ENCODE measurements at places on chromosomes 3 and 15.

DNA sequence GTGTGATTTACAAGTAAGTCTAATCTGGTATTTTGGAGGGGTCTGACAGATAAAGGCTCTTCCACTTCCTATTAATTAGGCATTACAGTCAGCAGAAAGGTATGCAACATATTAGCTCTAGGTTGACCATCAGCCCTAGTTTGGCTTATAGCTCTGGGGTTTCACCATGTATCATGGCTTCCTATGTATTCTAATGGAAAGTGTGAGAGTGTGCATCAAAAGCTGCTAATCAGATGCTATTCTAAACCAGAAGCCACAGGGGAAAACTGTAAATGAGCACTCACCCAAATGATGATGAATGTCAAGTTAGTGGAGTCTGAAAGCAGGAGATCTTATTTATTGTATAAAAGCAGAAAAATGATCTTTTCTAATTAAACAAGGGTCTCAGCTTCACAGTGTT, 149.2 kb upstream of the MITF start:
- no peak for DNase-seq

- no peak for DNase-seq
Observed at GRCh38 chr3:182486463-182486862, 306.8 kb upstream of the ATP11B start.

DNA sequence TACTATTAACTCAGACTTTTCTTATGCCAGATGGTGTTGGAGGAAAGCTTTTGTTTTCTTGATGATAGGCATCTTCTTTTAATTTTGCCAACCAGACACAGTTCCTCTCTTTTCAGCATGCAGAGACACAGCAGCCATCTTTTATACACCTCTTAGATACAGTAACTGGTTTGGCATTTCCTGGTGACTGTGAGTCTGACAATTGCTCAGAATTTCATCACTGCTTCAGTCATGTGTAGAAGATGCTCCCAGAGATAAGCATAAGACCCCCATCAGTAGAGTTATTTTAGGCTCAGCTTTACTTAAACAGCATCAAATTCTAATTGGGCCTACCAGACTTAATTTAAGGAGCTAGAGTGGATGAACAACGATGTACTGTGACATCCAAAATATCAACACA, 779.0 kb downstream of the SQOR start:
- no peak for DNase-seq

GRCh38 chr3:46722443-46722842, 4.8 kb upstream of the PRSS50 start:
- DNase-seq: no peak

DNA sequence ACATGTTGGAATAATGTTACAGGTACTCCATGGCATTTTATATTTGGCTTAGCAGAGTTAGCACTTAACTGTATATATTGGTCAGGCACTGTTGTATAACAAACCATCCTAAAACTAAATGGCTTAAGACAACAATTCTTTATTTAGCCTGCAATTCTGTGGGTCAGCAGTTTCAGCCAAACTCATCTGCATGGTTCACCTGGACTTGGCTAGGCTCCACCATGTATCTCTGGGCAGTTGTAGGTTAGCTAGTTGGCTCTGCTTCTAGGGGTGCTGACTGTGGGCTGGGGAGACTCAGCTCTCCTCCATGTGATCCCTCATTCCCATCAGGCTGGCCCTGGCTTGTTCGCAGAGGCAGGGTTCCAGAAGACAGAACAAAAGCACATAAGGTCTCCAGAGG, 34.4 kb downstream of the RARB start:
- DNase-seq: no peak

DNA sequence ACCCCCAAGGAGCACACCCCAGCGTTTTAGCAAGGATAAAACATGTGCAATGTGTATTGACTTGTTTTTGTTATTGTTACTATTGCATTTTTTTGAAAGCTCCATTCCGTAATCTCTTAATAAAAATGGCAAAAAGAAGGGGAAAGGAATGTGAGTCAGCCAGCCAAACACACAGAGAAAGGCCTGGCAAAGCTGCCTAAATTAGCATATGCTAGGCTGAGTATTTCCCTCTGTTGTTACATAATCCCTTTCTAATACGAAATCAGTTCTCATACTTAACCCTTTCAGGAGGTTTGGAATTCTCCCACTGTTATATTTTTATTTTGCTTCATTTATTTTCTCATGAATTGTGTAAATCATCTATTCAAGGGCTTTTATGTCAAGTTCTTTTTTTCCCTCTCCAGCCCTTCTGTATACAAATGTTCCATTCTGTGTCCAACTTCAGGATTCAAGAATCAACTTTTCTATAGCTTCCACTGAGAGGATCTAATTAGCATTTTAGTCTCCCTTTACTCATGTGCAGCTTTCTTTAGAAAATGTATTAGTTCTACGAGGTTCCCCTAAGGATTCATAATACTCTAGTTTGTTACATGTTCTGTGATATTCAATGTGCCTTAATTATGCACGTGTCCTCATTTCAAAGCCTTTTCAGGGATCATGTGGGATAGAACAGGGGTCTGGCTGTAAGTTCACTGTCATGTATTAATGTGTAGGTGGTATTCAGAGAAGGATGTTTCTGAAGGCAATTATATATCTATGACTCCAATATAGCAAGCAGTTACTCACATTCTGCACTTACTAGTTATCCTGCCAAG, 9.2 kb downstream of the CADM2 start:
- DNase-seq: no peak

DNA sequence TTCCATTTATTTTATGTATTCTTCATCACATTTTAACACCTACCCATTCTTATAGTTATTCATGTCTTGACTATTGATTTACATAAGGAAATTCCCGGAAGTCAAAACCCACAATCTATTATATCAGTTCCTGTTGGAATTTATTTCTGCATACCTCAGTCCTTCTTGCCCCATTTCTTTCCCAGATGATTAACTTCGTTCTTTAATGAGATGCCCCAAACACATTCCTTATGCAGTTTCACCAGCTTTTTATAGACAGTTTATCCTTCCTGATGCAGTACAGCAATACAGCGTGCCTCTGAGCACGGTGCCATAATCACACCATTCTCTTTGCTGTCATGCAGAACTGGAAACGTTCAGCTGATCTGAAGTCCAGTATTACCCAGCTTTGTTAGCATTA, 175.8 kb upstream of the NANOGP8 start:
- no peak for DNase-seq

DNA sequence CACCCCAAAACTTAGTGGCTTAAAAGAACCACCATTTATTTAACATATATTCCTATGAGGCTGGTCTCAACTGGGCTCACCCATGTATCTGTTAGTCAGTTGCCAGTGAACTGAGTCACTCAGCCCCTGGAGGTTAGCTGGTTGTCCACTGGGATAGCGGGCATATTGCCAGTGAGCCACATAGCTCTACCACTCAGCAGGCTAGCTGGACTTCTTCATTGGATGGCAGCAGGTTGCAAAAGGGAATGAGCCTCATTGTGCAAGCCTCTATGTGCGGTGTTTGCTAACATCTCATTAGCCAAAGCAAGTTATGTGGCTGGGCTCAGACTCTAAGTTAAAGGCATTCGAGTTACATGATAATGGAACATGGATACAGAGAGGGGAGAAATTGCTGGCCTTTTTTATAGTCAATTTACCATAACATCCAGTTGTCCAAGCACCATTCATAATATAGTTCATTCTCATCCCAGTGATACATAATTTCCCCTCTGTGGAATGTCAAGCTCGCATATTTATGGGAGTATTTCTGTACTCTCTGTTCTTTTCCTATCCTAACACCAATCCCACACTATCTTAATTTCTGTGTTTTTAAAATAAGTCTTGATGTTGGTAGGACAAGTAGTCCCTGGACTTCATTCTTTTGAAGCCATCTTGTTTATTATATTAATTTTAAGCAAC, 8.7 kb downstream of the BTD start:
- no peak for DNase-seq

GRCh38 chr3:167666563-167666962, 12.8 kb upstream of the WDR49 start:
- no peak for DNase-seq

DNA sequence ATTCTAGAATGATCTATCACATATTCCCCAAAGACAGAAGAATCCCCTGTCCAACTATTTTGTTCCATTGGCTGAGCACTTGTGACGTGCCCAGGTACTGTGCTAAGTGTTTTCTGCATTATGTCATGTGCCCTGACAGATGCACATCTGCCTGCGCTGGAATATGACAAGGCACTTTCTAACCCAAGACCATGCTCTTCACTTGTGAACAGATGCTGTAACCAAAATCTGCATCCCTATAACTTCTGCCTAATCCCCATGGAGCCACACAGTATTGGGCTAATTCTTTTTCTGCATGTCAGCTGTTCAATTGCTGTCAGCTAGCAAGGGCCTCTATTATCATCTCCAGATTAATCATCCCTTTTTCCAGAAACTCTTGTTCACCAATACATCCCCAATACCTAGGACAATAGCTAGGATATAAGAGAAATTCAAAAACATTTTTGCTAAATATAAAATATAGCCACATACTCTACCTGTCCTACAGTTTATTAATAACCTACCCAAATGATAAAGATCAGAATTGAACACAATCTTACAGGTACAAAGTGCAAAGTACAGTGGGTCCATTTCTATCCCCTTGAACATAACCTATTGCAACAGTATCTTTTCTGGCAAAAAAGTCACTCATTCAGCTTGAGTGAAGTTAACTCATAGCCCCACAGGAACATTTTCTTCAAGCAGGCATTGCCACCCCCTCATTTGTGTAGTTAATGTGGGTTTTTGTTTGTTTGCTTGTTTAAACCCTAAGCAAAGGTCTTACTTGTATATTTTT, 109.4 kb upstream of the LRRN1 start:
- no peak for DNase-seq

DNA sequence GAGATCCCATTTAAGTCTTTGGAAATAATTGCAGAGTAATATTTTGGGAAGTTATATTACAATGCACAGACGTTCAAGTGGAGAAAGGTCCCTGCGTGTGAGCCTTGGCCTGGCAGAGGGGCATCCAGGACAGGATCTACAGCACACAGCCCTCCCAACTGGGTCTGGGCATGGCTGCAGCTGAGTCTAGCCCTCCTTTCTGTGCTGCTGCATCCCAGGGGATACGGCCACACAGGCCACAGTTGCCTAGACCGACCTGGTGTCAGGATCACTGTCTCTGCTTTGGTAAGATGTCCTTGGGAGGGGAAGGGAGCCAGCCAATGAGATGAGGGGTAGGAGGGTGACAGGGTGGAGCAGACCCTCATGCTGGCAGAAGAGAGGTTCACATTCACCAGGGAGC, 46.1 kb downstream of the APBA2 start:
- DNase-seq: no peak

- no peak for DNase-seq
Observed at GRCh38 chr3:45583021-45583851, 11.3 kb upstream of the LIMD1 start.

GRCh38 chr15:91254766-91255165, 154.7 kb downstream of the SV2B start:
- no peak for DNase-seq

DNA sequence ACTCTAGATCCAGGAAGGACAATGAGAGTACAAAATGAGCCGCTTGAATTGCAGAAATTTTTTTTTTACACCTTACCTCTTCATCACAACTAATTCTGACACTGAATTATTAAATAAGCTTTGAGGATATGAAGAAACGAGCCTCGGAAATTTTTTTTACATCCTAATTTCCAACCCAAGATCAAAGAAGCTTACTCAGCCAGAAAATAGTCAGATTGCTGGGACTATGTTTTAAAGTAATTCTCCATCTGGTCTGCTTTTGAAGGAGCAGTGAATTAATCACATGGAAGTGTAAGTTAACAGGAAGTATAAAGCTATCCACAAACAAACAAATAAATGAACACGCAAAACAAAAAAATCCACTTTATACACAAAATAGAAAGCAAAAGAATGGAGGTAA, 437.0 kb upstream of the KCNMB2 start:
- no peak for DNase-seq

DNA sequence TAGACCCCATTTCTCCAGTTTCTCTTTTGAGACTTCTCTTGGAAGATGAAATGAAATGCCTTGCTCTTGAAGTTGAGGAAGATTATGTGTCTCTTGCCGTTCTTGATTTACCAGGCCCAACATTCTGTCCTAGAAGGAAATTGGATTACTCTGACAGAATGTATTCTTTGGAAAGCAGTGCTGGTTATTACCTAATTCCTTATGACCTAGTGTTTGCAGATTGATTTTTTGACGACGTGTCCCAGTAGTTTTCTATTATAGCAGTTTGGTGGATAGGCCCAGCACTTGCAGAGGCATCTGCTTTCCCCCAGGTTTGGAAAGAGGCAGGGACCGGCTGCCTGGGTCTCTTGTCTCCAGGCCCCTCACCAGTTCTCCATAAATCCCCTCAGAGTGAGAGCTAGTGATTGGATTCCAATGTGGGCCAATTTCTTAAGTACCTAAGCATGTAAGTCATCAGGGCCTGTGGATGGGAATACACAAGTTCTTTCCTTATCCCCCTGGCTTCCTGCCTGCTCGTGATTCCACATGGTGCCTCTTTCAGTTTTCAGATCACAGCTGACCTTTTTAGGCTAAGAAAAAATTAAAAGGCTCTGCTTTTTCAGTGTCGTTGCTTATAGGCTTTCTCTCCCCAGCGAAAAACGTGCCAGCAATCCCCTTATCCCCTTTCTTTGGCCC, 50.2 kb downstream of the EPHB3 start:
- no peak for DNase-seq

GRCh38 chr15:99930696-99931095, 197.5 kb upstream of the LYSMD4 start:
- DNase-seq: no peak

GRCh38 chr3:14352002-14352627, 50.3 kb upstream of the SLC6A6 start:
- no peak for DNase-seq

DNA sequence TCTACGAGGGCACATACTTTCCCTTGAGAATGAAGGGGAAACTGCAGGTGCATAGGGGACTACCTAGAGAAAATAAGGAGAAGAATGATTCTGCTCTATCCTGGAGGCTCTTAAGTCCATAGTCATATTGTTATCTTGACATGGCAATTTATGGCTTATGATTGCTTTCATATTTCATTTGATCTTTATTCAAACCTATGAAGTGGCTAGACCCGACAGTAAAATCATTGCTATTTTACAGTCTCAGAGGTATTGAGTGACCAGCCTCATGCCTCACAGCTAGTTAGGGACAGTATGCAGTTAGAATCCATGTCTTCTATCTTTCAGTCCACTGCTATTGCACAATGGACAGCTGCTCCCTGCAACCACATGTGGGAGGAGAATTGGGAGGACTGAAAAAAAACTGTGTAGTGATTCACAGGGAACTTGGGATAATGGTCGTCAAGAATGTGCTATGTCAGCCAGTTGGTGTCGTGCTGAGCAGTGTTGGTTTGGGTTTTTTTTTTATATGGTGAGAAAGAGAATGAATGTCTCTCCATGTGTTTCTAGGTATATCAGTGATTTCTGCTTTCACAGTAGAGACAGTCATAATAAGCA, 63.2 kb upstream of the SPPL2A start:
- no peak for DNase-seq

- no peak for DNase-seq
Observed at GRCh38 chr3:144801890-144802289, 830.3 kb downstream of the DIPK2A start.

- DNase-seq: no peak
Observed at GRCh38 chr15:33985287-33985686, 17.0 kb downstream of the CHRM5 start.

- DNase-seq: no peak
Observed at GRCh38 chr3:182902236-182902635, 78.1 kb downstream of the DCUN1D1 start.

- DNase-seq: no peak
Observed at GRCh38 chr15:28922707-28923012, 36.9 kb downstream of the APBA2 start.

All from activated naive CD4-positive, alpha-beta T cell (primary cell).